IMR-90 (cell line): ENCODE measurements at places on chromosomes 5 and 9.

- no peak for DNase-seq
Measured at GRCh38 chr5:103486739-103487138, 75.8 kb downstream of the NUDT12 start.

GRCh38 chr9:130981756-130982137 is 27.2 kb upstream of the LAMC3 start:
- DNase-seq, result no peak

- DNase-seq, result no peak
Measured at GRCh38 chr5:113227798-113228197, 207.0 kb downstream of the TSSK1B start.

DNA sequence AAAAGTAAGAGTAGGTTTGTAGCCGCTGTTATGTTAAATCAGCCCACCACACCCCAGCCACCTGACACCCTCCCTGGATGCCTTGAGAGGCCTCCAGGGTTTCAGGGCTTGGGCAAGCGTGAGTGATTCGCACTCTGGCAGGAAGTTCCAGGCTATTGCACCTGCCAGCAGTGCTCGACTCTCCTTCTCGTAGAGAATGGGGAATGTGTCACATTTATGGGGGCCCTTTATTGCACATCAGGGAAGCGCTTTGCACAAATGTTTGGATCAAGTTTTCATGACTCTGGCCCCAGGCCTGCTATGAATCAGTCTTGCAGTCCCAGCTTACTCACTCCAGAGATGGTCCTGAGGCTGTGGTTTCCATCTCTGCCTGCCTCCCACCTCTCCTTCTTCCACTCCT is 66.1 kb upstream of the ADRA1B start:
- peak; percentile 81 for DNase-seq

DNA sequence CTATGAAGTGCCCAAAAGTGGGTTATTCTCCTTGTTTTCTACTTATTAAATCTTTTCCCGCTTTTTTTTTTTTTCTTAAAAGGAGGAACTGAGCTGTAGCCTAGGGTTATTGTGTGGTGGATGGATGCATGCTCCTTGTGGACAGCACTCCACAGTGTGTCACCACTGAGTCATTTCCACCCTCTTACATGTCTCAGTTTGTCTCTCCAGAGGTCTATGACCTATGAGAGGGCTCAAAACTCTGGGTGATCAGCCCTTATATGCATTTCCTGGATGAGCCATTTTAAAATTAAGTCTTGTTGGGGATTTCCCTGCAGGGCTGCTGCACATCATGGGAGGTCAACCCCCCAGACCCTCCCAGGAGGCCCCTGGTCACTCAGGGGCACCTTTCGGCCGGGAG is 102.2 kb upstream of the MOCS2 start:
- DNase-seq, result peak; percentile 85

DNA sequence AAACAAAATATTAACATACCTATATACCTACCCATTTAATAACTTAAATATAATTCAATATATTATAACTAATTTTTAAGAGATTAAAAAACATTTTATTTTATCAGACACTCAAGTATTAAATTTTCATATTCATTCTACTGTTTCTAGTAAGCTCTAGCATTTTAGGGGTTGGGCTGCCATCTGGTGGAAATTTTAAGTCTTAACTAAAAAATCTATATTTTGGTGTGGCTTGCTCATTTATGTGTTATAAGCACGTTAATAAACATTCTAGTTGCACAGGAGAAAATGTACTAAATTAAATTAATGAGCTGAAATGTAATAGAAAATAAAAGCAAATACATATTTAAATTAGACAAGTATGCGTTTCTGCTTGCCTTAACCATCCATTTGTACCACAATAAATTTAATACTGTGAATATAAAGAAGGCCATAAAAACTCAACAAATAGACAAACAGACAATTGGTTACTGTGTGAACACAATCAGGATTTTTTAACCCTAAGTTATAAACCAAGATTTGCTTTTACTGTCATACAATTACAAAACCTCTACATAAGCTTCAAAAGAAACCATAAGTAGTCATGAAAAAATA is 1728.3 kb upstream of the CDH9 start:
- DNase-seq, result peak; percentile 21

DNA sequence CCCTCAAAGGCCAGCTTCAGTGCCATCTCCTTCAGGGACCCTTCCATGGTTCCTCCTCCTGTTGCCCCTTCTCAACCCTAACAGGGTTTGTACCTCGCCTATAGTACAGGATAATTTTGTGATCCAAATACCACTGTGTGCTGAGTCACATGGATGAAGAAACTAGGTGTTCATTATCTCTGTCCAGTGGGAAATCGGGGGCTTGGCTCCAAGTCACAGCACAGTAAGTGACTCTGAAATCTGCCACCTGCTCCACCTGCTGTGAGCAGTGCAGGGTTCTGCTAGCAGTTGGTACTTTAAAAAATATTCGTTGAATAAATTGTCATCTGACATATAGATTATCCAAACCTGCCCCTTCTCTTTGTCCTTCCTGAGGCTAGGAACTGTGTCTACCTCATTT is 123.2 kb upstream of the OTULINL start:
- DNase-seq, result no peak
